ENCODE measurements at places on chromosomes 4 and X.

DNA sequence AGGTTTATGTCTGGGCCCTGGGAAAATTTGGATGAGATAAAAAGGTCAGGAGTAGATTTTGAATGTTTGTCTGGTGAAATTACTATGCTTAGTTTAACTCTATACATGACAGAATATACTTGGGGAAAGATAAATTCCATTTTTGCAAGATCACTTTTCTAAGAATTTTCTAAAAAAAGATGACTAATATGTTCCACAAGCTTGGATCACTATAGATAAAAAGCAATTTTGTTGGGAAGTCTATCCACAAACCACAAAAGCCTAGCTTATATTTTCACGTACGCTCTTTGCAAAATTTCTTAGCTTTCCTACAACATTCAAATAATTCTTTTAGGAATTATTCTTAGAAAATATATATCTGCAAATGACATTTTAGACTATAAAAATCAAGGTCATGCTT, 20.6 kb upstream of the COQ2 start:
- DNase-seq: no peak

DNA sequence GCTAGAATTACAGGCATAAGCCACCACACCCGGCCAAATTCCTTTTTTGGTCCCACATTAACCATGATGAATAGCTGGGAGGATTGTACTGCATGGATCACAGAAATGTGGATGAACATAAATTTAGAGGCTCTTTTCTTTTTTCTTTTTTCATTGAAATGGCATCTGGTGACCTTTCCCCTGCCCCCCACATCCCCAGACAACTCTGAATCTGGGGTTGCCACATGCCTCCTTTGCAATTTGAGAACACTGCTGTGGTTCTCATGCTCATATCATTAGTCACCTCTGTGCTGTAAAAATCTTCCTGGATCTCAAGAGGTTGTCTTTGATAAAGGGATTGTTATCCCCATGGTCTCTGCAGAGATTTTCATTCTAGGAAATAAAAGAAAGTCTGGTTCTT, 22.8 kb upstream of the FMR1NB start:
- DNase-seq: no peak

GRCh38 chr4:163693211-163693610, 198.7 kb downstream of the TMA16 start:
- DNase-seq: no peak

GRCh38 chr4:73459048-73459421, 22.5 kb upstream of the AFM start:
- DNase-seq: no peak

- no peak for DNase-seq
These were observed 21.1 kb downstream of the VSIG4 start for GRCh38 chrX:66018585-66019309.

GRCh38 chrX:74449322-74449936, 28.1 kb downstream of the SLC16A2 start:
- DNase-seq: peak; percentile 16

GRCh38 chr4:139633195-139633594, 32.4 kb upstream of the MGST2 start:
- DNase-seq: no peak

DNA sequence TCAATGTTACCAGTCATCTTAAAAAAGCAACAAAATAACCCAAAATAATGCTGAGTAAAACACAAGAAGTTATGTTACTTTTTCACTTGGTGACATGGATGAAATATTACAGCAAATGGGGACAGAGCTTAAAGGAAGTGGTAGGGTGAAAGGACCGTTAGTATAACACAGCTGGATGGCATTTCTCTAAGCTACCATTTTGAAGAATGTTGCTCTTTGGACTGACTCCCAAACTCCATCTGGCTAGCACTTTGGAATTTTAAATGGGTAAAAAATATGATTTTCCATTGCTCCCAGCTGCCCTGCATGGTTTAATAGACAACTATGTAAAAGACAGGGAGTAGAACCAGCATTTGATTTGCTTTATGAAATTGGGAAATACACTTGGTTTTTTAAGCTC, 27.6 kb downstream of the CLCN5 start:
- DNase-seq: no peak

GRCh38 chrX:146581981-146582712, 227.4 kb upstream of the CXorf51B start:
- no peak for DNase-seq

DNA sequence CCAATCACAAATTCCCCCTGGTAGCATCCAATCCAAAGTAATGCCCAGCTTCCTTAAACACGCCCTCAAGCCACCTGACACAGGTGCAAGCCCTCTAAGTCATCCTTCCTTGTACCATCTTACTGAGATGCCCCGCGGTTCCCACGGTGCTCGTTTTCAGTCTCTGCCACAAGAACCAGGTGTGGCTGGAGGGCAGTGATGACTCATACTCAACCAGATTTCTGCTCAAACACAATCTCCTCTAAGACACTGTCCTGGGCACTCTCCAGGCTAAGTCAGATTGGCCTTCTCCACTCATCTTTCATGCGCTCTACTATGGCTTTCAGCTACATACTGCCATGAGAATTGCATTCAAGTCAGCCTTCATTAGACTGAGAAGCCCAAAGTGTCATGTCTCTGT, 3.5 kb downstream of the SH3KBP1 start:
- no peak for DNase-seq

DNA sequence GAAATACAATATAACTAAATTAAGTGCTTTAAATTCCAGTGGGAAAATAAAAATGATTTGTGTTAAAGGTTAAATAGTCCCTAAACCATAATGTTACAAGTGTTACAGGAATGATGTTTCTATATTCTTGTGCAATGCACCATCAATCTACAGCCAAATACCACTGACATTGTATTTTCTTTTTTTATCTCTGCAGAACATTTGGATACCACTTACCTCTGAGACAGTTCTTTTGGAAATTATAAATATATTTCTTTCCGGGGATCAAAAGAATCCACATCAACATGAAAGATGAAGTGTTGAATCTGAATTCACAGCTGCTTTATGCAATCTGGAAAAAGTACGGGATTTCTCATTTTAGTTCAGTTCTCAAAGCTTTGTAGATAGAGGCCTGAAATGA, 518.3 kb upstream of the AGA start:
- no peak for DNase-seq

GRCh38 chr4:26368685-26369084, 47.9 kb downstream of the RBPJ start:
- no peak for DNase-seq

DNA sequence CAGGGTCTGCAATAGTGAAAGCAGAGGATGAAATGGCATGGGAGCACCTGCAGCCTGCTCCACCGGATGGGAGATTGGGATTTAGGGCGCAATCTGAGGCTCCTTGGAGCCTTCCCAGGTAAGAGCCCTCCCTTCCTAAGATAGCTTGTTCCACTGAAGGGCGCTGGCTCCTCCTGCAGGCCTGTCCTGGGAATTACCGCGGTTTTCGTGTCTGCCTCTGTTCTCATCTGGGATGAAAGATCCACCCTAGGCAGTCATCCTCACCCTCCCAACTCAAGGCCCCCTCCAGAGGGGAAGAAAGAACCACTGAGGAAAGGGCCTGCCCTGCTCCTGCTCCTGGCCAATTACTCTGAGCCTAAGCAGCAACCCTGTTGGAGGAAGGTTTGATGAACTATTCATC, 547.5 kb downstream of the SMARCA1 start:
- DNase-seq: peak; percentile 29

GRCh38 chr4:117814277-117815246, 219.7 kb upstream of the NDST3 start:
- no peak for DNase-seq

DNA sequence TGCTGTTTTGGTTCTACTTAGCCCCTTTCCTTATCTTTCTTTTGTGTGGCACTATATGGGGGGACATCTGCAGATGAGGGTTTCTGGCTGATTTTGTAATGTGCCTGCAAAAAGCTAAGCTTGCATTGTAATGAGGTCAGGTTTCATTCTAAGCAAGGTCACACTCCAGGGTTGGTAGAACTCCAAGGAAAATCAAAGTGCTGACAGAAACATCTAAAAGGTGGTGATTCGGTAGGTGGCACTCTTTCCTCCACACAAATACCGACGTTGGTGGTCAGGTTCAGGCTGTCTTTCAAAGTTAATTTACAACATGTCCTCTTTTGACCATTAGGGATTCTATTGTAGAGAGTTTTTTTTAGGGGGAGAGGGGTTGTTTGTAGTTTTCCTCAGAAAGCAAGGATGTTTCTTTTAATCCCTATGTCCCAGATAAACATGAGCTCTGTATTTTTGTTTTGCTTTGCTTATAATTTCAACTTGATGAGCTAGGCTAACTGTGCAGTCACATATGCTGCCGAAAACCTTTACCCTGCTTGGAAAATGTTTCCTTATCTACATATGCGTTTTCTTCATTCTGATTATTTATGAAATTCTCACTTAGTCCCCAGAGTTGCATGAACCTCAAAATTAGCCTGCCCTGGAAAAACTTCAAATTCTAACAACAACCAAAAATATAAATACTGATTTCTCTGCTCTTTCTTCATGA, 434.2 kb downstream of the PPARGC1A start:
- peak; percentile 19 for DNase-seq

GRCh38 chrX:31178064-31178768, 106.4 kb upstream of the FTHL17 start:
- DNase-seq: no peak

GRCh38 chr4:71538528-71538927, 199.7 kb downstream of the SLC4A4 start:
- DNase-seq: peak; percentile 96

GRCh38 chrX:129659861-129660260, 5.1 kb upstream of the APLN start:
- DNase-seq: no peak

GRCh38 chr4:175906384-175906783, 94.3 kb upstream of the GPM6A start:
- DNase-seq: no peak

DNA sequence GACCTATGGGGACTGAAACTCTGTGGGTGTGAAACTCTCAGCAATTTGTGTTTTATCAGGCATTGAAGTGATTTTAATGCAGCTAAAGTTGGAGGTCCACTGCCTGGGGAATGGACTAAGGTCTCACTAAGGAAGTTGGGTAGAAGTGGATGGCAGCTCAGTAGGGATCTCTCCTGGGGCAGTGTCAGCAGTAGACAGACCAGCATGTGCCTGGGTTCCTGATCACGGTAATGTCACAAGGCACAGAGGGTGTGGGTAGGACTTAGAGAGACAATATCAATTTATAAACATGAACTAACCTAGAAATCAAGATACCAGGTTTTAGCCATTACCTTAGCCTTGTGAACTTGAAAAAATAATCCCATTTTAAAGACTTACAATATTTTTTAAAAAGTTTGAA, 380.3 kb upstream of the LCORL start:
- no peak for DNase-seq
